ENCODE measurements at places on chromosomes 4 and X.

- DNase-seq: no peak
Observed at GRCh38 chrX:155967653-155968325, 29.7 kb upstream of the IL9R start.

DNA sequence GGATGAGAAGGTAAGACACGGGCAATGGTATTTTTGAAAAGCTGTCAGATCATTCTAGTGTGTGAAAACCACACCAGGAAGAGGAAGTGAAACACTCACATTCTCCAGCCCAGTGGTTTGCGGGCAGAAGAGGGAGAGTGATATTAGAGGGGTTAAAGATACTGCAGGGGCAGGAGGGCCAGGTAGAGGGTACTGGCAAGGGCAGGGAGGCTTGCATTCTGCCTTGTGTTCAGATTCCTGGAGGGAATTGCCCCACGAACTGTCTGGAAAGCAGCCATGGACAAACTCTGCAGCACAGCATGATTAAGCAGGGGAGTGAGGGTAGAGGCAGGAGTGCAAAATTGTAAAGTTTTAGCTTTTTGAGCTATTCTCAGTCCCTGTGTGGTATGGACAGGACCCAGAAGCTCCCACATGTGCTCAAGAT, 30.9 kb downstream of the NIPAL1 start:
- no peak for DNase-seq

DNA sequence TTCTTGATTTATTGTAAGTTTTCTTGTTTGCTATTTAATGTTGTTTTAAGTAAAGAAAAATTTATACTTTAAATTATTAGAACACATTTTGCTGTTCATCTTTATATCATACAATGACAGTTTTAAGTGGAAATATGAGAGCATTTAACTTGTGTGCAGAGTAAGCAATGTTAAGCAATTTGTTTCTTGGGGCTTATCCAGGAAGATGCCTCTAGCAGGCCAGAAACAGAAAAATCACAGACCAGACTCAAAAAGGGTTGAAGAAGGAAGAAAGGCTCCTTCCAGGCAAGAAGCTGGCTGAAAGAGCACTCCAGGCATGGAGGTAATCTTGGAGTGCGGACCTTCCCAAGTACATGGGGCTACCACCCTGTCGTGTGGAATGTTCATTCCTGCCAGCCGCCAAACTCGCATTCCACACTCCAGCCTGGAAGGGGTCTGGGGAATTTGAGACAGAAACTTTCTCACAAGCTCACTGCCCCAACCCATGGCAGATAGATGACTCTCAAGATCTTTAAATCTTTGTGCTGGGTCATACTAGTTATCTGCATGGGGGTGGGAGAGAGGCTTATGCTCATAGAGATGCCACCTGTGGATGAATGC, 1521.3 kb upstream of the AGA start:
- no peak for DNase-seq

DNA sequence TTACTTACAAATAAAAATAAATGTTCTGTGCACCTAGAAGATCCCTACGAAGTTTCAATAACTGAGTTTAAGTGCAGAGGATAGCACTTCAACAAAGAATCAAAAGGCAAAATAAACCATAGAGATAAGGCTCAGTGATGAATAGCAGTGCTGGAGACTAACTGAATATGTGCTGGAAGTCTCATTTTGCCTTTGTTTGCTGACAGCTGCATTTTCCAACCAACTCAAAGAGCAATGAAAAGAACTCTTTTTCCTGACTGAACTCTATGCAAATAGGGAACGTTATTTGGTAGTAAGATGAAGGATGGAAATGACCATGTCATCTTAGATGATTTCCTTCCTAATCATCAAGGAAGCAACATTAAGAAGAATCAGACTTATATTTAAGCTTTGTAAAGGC, 32.7 kb upstream of the ADH7 start:
- no peak for DNase-seq

- DNase-seq: no peak
Observed at GRCh38 chrX:150984169-150984824, 1.2 kb downstream of the HMGB3 start.

DNA sequence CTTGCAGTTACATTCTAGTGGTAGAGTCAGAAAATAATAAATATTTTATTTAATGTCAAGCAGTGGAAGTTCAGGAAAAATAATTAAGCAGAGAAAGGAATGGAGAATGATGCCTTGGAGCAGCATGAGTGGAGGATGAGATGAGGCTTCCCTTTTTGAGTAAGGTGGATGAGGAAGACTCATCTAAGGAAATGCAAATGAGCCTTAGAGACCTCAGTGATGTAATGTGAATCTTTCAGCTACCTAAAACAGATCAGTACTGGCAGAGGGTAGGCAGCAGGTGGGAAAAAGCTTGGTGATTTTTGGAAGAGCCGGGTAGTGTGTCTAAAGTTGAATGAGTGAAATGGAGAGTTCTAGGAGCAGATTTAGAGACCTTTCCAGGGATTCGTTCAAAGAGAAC, 118.2 kb downstream of the GRID2 start:
- no peak for DNase-seq

DNA sequence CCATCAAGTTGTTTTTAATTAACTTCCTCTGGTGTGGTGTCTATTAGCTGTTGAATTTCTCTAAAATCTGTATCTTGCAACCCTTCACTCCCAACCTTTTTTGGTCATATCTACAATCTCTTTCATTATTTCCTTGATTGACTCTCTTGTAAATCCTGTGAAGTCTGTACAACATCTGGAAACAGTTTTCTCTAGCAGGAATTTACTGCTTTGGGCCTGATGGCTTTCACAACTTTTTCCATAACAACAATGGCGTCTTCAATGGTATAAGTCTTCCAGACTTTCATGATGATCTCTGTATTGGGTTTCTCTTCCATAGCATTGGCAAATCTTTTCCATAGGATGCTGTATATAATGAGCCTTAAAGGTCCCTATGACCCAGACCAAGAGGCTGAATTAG, 49.0 kb downstream of the TBC1D19 start:
- no peak for DNase-seq

GRCh38 chr4:185183622-185184281, 20.0 kb downstream of the CFAP97 start:
- DNase-seq: no peak

GRCh38 chrX:147522981-147523380, 388.7 kb upstream of the FMR1 start:
- no peak for DNase-seq

DNA sequence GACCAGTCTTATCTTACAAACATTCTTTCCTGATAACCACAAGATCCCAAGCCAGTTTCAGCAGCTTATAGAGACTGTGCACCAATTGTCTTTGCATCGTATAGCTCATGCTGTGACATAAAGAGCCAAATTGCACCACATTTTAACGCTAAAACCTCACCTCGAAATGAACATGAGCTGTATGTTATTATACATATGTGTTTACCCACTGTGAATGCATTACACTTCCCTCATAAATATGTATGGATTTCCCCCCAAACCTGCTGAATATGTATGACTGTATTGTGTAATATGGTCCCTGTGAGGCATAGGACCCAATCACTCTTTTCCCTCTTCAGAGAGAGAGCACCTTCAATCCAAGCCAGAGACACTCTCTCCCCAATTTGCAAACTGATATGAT, 692.4 kb downstream of the NLGN4X start:
- no peak for DNase-seq

GRCh38 chrX:32045149-32045548, 973.3 kb upstream of the FTHL17 start:
- DNase-seq: no peak

- no peak for DNase-seq
Observed at GRCh38 chr4:96305030-96305429, 465.1 kb downstream of the PDHA2 start.

DNA sequence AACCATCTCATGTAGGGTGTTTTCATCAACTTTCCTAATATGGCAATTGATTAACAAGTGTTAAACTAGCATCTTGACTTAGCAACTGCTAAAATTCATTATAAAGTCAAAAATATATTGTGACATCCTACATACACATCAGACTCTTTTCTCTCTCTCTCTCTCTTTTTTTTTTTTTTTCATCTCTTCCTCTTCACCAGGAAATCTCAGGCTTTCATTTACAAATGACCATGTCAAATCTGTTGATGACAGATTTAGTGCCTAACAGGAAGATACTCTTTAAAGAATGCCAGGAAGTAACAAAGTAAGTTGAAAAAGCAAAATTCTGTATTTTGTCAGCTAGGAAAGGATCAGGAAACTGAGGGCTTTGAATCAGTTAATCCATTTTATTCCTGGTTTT, 365.5 kb downstream of the PCDH7 start:
- DNase-seq: no peak

DNA sequence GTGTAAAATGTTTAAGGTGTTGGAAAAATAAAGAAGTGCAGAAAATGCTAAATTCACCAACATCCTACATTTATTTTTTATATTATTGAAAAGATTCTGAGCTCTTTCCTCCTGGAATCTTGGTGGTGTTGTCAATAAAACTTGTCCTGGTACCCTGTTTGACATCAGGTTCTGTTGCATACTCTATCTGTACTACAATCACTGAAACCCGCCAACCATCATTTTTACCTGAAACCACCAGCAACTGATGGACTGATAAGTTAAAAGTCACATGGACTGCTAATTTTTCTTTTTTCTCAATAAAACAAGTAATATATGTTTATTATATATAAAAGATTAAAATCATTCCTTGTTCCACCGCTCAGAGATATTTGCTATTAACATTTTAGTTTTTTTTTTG, 23.4 kb downstream of the STAP1 start:
- no peak for DNase-seq

- no peak for DNase-seq
Observed at GRCh38 chr4:152464030-152464823, 71.7 kb downstream of the FBXW7 start.

DNA sequence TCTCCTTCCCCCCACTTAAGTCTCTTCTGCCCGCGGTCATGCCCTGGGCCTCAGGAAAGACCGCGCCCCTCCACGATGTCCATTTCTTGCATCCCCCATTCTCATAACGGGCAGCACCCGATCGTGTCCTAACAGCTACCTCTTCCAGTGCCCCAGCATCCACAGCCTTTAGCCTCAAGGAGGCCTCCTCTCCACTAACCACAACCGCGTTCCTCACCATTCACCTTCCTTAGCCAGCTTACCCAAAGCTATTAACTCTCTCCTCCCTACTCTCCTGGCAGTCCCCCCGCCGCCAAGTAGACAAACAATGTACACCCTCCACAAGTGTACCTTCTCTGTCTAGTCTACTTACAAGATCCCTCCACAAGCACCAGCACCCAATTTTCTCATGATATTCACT, 58.6 kb upstream of the PAGE5 start:
- no peak for DNase-seq

DNA sequence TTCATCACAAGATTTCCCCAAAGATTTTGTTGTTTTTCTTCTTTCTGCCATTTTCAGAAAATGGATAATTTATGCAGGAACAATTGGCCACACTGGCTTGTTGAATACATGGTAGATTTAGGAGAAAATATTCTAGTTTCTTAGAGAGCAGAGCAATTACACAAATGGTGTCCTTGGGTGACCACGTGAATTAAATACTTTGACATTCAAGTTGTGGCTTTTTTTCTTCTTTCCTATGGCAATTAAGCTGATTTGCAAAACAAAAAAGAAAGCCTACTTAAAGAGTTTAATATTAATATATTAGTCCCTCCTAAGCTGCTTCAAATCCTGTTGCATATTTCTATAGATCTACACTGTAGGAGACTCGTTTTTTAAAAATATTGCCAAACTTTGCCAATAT, 133.0 kb upstream of the HTR2C start:
- no peak for DNase-seq

All from HS-27A (cell line).